ENCODE measurements at places on chromosomes 3 and 15.

DNA sequence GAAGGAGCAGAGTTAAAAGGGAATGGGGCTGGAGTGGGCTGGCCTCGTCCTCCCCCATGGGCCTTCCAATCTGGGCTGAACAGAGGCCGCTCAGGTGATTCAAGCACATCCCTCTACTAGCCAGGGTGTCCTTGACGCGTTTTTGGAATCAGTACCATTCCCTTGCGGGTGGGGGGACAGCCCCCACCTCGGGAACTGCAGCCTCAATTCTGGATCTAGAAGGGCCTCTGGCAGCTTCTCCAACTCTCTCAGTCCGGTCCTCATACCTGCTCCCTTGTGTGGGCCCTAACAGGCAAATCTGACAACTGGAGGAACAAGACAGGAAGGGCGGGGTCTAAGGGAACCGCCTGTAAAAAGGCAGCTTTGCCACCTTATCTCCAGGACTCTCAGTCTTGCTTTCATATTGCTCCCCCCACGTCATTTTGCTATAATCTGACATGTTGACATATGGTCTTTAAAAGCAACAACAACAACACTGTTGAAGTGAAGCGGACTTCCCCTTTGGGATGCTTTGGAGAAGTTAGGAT is 802 bp upstream of the CHRNB4 start:
- DNase-seq: no peak

DNA sequence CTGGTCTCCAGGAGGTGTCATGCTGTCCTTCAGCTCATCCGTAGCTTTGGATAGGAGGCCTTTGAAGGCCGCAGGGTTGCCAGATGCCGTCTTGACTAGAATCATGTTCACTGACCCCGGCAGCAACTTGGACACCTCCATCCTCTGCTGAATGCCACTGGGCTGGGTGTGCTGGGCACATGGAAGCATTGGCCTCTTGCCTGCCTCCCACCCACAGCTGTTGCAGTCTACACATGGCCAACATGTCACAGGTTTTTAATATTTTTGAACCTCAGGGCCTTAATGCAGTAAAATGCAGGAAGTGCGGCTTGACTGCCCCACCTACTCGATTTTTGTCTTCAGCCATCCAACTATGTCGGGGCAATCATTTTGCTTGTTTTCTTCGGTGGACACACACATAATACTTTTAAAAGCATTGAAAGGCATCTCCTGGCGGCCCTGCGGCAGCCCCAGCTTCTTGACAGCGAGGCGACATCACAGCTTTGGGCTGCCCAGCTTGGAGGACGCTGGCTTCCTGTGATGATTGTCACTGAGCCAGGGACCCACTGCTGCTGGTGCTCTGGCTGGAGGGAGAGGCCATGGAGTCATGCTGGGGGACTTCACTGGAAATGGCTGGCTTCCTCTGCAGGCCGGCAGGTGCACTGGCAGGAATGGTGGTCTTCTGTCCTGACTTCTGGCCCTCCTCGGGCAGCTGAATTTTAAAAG is 31.6 kb upstream of the ACAD9 start:
- no peak for DNase-seq

DNA sequence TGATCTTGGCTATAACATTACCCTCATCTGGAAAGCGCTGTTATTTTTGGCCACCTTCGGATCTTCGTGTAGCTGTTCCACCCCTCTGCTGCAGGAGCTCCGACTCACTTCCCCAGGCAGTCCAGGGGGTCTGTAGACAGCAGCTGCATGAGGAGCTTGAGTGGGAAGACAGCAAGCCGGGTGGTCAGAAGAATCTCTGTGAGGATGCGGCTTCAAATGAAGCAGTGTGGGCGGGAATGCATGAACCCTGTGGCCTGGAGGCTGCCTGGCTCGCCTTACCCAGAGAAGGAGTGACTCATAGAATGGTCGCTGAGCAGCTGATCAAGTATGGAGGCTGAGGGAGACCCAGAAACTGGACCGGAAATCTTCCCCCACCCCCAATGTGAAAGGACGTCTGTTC is 45.2 kb upstream of the NR2F2 start:
- DNase-seq: no peak

GRCh38 chr3:192957441-192958021 is 39.9 kb upstream of the MB21D2 start:
- DNase-seq: no peak

GRCh38 chr3:179961071-179961702 is 75.5 kb downstream of the PEX5L start:
- DNase-seq: no peak

GRCh38 chr3:16501376-16501775 is 12.1 kb downstream of the RFTN1 start:
- no peak for DNase-seq

GRCh38 chr3:38549082-38549481 is 52.9 kb downstream of the EXOG start:
- DNase-seq: no peak

DNA sequence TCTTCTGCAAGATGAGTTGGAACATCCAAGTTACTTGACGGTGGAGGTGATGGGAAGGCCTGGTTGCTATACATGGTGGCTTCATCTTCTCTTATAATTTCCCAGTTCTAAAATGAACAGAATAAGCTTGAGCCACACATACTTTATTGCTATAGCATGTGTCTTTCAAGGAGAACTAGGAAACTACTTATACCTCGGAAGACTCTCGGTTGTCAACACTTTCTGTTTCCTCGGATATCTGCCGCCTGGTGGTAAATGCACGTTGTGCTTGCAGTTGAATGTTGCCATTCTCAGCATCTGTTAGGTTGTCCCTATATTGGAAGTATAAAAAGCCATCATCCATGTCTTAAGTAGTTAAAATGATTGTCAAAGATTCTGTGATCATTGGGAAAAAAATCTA is 117.5 kb upstream of the PRTG start:
- DNase-seq: no peak

- DNase-seq: peak; percentile 14
Observed at GRCh38 chr15:75640483-75641178, 607 bp upstream of the IMP3 start.

DNA sequence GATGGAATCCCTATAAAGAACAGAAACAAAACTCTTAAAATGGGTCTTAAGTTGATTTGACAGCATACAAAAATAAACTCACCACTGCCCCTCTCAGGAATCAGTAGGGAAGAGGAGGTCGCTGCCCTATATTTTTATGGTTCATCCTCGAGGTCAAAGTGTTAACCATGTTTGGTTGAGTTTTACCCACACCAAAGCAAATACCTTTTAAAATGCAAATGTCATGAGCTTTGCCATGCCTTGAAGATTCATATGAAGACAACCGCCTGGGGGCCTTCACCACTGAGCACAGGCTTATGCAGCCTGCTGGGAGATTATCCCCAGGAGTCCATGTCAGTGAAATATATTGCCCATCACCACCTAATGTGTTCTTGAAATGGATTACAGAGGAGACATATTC is 66.1 kb downstream of the GLB1 start:
- DNase-seq: no peak

GRCh38 chr3:114496466-114496865 is 202.6 kb downstream of the TIGIT start:
- no peak for DNase-seq

- no peak for DNase-seq
Observed at GRCh38 chr15:51688863-51689262, 7.6 kb downstream of the SCG3 start.

GRCh38 chr3:103786296-103786695 is 1351.5 kb downstream of the ZPLD1 start:
- DNase-seq: no peak

- DNase-seq: no peak
Observed at GRCh38 chr15:23773093-23773492, 86.0 kb upstream of the NDN start.

DNA sequence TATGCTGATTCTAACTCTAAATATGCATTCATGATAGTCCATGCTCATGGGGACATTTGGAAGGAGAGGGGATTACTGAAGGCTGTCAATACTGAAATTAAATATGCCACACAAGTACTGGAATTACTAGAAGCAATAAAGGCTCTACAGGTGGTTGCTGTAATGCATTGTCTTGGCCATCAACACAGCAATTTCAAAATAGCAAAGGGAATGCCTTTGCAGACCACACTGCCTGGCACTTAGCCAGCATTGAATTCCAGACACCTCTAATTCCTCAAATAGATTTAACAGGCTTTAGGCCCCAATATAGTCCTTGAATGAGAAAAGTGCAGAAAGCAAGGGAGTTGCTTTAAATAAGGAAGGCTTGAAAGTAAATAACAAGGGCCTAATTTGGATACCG is 115.8 kb upstream of the PLCL2 start:
- no peak for DNase-seq

- DNase-seq: no peak
Observed at GRCh38 chr3:151538456-151539393, 77.9 kb upstream of the IGSF10 start.

GRCh38 chr15:91472316-91472756 is 372.3 kb downstream of the SV2B start:
- DNase-seq: no peak

GRCh38 chr3:14177580-14178246 is 688 bp downstream of the XPC start:
- DNase-seq: no peak

- DNase-seq: no peak
Observed at GRCh38 chr3:191339316-191339917, 9.1 kb upstream of the UTS2B start.

- no peak for DNase-seq
Observed at GRCh38 chr3:149080699-149081091, 5.6 kb downstream of the HLTF start.

DNA sequence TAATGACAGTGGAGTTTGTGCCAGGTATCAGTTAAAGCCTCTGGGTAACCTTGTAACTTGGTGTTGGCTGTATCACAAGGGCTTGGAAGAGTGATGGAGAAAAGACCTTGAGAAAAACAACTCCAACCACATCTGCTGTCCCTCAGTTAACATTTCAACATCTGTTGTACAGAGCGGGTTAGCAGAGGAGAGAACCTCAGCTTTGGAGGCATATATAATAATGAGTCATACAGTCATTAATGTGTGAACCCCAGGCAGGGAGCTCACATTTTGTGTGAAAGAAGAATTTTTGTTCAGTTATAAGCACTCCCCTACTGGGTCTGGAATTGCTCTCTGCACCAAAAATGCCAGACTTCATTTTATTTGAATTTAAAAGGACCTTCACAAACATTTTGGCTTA is 439.5 kb downstream of the PDCD6IP start:
- DNase-seq: no peak

DNA sequence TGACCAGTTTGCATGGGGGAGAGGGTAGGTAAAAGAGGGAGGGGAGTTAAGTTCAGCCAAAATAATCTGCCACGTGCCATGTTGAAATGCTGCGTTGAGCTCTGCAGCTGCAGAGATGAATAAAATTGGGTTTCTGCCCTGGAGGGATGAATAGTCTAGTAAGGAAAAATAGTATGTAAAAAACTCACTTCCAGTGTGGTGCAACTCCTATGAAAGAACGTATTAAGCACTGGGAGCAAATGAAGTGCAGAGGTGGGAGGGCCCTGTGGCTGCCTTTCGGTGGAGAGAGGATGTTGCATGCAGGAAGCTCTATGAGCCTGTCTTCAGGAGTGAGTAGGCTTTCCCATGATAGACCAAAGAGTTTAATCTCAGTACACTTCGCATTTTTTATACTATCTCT is 8.6 kb downstream of the CEP63 start:
- no peak for DNase-seq

DNA sequence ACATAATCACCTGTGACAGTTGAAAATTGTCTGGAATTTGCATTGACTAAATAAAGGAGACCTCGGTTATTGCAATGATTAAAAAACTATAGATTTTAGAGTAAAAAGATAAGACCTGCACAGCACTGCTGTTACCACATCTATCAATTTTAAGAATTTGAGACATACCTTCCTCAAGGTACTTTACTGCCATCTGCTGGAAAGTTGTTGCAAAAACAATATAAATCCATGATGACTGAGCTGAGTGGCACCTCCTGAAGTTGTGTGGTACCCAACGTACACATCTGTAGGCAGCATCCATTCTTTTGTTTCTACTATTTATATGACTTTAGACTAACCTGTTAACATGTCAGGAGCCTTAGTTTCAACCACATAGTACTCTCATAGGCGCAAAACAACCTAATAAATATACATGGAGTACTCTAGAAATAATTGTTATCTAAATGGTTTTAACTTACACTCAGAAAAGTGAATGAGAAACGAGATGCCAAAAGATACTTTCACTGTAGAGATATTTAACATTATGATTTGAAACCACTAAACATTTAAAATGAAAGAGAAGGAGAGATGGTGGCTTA is 106.7 kb downstream of the GHSR start:
- DNase-seq: no peak

DNA sequence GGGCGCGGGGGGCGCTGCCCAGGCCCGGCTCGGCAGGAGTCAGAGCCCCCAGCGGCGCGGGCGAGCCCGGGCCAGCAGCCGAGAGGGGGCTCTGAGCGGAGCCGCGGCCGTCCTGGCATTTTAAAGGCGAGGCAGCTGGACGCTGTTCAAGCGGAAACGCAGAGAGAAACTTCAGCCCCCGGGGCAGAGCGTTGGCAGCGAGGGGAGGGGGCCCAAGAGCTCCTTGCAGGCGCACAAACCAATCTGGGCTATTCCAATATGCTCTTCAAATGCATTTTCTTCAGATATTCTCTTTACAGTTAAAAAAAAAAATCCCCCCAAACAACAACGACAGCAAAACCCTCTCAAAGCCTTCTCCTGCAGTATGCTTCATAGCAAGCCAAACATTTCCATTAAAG is at the start of gene CTXND1:
CTXND1 (minus strand) TSS at position 93 of the 398 bp plus-strand sequence. CDS start 50,264 bp downstream, outside the sequence.
- no peak for DNase-seq

DNA sequence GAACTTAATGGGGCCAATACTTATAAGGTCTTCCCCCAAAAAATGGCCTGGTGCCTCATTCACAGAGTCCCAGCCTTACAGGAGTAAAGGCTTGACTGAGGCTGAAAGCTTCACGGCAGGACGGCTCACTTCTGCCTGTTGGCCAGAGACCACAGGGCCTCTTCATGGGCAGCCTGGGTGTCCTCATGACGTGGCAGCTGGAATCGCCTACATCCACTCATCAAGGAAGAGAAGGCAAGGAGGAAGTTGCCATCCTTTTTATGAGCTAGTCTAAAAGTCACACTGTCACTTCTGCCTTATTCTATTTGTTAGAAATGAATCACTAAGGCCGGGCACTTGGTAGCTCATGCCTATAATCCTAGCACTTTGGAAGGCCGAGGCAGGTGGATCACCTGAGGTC is 89.3 kb upstream of the DGKG start:
- DNase-seq: no peak

DNA sequence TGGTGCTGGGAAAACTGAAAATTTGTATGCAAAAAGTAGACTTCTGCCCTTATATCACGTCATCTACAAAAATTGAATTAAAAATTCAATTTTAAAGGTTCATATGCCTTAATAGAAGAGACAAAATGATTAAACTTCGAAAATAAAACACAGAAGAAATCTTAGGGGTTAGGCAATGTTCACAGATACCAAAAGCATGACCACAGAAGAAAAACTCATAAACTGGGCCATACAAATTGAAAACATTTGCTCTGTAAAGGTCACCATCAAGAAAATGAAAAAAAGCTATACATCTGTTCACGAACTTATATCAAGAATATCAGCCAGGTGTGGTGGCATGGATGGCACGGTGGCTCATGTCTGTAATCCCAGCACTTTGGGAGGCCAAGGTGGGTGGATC is 245.1 kb downstream of the PCCB start:
- DNase-seq: no peak

- DNase-seq: no peak
Observed at GRCh38 chr3:12253516-12254343, 35.1 kb upstream of the PPARG start.
